ENCODE measurements at places on chromosomes 6 and 20.

DNA sequence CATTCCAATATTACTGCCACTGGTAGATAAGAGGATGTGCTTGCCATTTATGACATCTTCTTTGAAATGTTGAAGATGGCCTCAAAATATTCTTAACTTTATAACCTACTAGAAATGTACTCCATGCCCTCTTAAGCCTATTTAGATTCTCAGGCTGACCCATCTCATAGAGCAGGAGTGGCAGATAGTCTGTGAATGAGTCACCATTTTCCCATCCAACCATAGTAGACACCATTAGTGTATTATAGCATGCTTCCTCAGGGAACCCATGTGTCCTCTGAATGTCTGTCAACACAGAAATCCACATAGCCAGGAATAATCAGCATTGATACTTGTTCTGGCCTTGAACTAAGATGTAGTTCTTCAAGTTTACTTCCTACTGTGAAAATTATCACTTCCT is 150.2 kb downstream of the IMPG1 start:
- no peak for DNase-seq

DNA sequence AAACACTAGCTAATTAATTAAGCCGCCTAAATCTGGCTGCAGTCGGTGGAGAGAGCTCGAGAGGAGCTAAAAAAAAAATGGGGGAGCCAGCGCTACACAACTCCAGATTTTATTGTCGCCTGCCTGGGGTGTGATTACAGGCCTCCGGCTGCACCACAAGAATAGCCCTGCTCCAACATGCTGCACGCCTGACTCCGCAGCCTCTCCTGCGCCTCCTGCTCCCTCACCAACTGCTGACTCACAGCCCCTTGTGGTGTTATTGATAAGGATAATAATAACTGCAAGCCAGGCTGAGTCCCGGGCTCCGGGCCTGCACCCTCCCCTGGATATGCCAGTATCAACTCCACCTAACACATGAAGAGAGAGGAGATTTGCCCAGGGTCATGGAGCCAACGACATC is 16.8 kb downstream of the SIRPA start:
- no peak for DNase-seq

DNA sequence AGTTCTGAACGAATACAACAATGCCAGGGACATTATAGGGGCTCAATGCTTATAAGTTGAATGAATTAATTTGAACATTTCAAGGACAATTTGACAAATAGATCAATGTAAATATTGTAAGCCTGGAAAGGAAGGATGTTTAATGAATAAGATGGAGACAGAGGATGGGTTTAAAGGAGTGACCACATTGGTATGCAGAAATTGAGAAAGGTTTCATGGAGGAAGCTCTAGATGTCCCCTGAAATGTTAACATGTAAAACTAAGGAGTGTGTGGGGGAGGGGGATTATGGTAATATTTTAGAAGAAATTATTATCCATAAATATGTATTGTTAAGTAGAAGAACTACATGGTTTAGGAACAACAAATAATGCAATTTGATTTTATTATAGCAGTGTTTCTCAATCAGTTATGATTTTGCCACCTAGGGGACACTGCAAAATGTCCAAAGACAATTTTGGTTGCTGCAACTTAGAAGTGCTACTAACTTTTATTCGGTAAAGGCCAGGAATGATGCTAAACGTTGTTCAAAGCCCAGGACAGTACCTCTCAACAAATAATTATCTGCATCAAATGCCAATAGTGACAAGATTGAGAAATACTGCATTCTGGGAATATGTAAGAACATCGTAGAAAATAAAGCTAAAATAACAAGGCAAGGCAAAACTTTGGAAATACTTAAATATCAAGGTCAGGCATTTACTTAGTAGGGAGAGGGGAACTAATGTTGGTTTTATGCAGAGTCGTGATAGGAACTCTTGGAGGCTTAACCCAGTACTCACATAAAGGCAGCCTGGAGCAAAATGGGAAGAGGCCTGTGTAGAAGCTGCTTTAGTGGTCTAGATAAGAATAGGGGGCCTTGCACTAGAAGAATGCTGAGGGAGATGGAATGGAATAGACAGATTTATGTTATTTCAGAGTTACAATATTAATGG is 686.9 kb upstream of the CITED2 start:
- DNase-seq, result no peak

DNA sequence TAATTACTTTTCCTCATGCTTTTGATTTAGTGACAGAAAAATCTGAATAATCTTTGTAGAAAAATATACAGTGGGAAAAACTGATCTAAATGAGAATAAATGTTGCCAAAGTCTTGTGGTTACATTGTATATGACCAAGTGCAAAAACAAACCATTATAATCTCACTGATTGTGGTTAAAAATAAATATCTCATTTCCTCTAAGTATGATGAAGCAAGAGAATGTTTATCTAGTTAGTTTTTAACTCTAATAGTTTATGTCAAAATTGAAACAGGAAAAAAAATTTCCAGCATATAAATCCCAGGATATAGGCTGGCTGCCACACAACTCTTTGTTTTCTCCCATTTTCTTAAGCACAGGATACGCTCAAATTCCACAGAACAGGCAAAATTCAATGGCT is 392.7 kb upstream of the ID4 start:
- no peak for DNase-seq

DNA sequence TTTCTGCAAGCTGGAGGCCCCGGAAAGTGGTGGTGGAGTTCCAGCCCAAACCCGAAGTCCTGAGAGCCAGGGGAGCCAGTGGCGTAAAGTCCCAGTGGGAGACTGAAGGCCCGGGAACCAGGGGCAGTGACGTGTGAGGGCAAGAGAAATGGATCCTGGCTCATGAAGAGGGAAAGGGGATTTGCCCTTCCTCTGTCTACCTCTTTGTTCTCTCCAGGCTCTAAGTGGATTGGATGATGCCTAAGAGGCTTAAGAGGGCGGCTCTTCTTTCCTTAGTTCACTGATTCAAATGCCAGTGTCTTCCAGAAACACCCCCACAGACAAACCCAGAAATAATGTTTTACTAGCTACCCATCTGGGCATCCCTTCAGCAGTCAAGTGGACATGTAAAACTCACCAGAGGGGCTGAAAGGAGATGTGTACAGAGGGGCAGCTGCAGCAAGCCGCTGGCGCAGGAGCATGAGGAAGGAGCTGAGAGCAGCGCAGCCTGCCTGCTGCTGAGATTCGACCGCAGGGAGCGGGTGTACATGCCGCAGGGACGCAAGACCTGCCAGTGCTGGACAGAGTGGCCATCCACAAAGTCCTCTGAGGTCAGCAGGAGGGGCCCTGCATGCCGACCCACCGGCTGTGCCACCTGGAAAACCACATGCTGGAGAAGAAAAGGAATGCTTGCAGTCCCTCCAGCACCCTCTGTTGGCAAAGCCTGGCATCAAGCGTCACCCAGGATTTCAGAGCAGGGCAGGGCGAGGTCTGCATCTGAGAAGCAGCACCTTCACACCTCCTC is 29.5 kb downstream of the CDYL start:
- DNase-seq, result no peak

- no peak for DNase-seq
These were observed 4.6 kb upstream of the C2 start for GRCh38 chr6:31922942-31923341.

DNA sequence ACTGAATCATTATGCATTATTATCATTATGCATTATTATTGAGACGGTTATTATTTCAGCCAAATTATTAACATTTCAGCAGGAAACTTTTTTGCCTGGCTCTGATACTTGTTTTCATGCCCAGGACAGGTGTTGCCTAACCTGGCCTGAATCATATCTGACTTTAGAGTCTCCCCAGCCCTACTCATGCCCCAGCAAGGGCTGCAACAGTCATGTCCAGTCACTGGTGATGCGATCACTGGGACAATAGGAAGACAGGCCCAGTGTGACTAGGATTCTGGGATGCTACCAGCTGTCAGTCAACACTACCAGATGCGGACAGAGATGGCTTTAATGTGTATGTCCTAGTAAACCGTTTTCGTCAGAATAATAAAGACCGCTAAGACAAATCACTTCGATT is 285.0 kb downstream of the KHDC1L start:
- DNase-seq, result no peak

- no peak for DNase-seq
These were observed 163.6 kb upstream of the CENPW start for GRCh38 chr6:126176282-126176681.

- no peak for DNase-seq
These were observed 275.6 kb upstream of the SUPT3H start for GRCh38 chr6:45653117-45653883.

DNA sequence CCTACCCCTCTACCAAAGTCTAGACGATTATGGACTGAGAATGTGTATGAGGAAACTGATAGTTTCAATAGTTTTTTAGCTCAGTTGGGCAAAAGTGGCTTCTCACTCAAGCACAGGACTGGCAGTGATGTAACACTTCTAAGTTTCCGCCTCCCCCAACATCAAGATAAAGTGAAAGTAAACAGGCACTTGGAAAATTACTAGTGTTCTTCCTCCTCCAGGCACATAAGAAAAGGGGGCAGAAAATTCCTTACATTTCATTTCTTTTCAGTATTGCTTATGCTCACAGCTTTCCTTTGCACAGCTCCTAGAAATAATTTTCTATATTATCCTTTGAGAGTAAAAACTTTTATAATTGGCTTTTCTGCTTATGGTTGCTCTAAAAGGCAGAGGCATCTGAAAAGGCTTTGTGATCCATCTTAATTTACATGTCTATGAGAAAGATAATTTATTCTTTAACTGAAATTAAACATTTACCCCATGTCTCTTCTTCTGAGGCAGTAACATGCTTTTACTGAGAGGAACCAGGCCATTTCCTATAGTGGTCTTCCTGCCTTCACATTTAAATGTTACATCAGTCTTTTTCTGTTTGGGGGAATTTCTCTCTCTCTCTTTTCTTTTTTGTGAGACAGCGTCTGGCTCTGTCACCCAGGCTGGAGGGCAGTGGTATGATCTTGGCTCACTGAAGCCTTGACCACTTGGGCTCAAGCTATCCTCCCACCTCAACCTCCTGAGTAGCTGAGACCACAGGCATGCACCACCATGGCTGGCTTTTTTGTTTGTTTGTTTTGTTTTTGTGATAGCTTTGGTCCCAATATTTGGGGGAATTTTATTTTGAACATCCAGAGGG is 65.0 kb upstream of the EEF1A1 start:
- DNase-seq, result no peak

DNA sequence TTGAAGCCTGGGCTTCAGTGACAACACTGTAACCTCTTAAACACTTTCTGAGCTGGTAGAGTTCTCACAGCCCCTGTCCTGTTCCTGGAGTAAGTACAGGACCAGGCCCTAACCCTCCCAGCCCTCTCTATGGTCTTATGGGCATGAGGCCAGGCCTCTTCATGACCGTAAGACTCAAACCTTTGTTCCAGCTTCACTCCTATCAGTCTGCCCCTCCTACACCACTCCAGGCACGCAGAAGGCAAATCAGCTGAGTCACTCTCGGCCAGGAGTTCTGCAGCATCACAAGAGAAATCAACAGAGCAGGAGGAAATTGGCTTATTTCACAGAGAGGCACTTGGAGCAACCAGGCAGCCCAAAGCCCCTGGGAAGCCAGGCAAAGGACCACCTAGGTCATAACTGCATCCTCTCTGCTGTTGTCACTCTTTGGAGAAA is 25.3 kb upstream of the CHD6 start:
- DNase-seq, result no peak

DNA sequence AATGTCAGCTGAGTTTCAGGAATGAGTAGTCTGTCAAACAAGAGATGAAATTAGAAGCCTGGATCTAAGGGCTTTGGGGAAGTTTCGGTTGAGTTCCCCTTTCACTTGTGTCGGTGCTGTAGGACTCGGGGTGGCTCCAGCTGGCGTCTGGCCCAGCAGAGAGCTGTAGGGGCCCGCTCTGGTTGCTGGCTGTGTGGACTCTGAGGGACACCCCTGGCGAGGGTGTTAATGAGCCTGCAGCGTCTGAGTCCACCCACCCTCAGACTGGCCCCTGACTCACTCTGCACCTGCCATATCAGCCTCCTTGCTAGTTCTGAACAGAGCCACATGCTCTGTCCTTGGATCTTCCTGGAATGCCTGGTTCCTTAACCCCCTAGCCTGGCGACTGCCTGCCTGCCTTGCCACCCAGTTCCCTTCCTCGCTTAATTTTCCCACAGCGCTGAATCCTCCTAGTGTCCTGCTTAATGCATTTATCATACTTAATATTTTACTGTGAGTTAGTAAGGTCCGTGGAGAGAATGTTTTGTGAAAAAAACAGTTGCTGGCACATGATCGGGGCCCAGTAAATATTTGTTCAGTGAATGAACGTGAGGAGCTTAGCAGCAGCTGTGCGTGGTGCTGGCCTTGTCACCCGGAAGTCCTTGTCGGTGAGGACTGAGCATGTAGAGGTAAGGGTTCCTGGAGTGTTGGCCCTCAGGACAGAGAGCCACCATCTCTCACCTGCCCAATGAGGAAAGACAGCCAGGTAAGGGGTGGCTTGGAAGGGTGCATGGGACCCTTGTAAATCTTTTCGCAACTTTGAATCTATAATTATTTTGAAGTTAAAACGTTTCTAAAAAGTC is 1.6 kb downstream of the DNAJC5 start:
- no peak for DNase-seq

GRCh38 chr20:41110930-41111577 is 26.3 kb upstream of the PLCG1 start:
- no peak for DNase-seq

- DNase-seq, result peak; percentile 14
These were observed 111.2 kb downstream of the SCML4 start for GRCh38 chr6:107712665-107713551.

GRCh38 chr6:99530627-99531026 is 15.4 kb upstream of the USP45 start:
- DNase-seq, result no peak

GRCh38 chr20:23923891-23924435 is 44.4 kb upstream of the CST5 start:
- no peak for DNase-seq

DNA sequence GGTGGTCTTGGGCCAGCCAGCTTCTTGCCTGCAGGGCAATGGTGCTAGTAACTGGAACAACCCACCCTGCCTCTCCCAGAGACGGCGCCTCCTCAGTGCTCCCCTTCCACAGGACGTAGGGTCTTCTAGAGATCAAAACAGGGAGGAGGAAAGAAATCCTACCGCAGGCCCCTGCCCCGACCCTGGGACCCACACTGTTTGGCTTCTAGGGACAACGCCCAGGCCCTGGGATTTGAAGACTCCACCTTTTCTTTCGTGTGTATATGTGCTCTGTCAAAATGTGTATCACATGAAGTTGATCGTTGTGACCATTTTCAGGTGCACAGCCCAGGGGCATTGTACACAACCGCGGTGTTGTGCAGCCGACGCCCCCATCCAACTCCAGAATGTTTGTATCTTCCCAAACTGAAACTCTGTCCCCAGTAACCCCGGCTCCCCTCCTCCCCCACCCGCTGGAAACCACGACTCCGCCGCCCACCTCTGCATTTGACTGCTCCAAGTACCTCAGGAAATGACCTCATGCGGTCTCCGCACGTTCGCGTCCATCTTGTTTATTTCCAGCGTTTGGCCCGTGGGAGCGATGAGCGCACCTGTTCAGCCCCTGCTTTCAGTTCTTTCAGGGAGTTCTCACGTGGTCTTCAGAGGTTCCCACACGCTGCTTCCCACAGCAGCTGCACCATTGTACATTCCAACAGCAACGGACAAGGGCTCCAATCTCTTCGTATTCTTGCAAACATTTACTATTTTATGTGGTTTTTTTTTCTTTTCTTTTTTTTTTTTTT is 3.4 kb upstream of the BHLHE23 start:
- peak; percentile 50 for DNase-seq

GRCh38 chr6:21437581-21437980 is 156.0 kb upstream of the SOX4 start:
- no peak for DNase-seq

All from T-helper 22 cell (primary cell).